ENCODE measurements at places on chromosomes 12 and 14.

DNA sequence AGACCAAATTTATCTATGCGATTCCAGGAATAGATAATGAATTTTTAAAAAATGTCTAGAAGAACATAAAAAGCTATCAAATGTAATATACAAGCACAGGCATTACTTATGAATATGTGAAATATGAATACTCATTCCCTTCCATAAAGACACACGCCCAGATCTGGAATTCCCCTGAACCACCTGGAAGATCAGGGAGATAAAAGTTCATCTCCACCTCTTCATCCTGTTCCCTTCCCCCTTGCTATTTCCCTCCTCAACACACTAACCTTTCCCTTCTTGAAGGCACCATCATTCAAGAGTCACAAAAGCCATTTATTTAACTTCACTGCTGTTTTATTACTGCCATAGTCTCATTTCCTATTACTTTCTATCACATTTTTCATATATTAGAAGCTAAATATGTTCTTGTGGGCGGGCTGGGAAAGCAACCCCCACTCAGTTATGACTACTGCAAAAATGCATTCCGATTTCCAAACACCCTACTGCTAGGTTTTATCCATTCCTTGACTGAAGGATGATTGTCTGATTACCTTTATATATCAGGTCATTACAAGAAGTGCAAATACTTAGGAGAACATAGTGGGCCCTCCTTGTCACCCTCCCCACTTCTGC, 16.1 kb downstream of the FGD6 start:
- DNase-seq = no peak

DNA sequence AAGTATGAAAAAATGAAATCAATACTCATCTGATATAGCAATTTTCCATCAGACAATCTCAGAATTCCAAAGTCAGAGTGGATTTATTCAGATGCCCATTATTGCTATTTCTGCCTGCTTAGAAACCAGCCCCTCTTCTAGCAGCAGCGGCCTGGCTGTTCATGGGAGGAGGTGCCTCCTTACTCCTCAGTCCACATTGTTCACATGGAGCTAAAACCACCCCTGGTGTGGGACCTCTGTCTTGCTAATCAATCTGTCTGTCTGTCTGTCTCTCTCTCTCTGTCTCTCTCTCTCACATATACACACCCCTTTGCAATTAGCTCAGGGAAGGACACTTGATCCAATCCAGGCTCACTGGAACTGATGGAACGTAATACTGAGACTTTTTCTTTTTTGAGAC, 176.1 kb downstream of the APAF1 start:
- no peak for DNase-seq

DNA sequence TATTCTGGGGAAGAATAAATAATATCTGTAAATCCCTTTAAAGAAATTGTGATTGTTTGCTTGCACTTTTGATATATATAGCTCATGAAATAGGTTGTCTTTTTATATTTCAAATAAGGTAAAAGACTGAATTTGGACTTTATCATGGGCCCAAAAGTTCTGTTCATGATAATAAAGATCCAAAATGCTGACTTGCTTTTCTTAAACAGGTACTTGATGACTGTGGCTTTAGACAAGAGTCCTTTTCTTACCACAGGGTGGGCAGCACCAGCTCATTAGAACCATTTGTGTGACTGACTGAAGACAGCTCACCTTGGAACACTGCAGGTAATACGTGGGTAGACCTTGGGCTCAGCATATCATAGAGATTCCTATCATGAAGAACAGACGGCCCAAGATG, 432.6 kb downstream of the ETNK1 start:
- no peak for DNase-seq

DNA sequence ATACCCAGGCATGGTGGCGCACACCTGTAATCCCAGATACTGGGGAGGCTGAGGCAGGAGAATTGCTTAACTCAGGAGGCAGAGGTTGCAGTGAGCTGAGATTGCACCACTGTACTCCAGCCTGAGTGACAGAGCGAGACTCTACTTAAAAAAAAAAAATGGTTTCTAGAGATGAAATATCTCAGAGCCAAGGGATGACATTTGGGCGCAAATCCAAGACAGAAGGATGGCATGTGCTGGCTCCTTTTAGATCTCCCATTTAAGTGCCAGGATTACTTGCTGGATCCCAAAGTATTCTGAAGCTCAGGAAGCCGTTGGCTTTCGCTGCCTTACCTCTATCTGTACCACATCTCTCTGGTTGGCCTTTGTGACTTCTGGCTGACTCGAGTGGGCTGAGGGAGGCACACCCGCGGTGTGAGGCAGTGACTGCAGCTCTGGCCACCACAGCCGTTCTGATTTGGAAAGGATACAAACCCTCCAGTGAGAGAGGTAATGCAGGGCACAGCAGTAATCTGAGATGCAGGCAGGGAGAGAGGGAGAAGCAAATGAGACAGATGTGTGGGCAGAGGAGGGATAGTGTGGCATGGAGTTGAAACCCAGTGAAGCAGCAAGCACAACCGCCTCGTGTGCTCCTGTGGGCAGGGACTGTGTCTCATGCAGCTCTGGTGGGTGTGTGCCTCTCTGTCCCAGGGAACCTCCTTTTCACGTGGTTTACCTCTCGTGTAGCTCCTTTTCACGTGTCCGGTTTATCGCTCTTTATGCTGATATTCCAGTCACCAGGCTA, 4.9 kb downstream of the B4GALNT3 start:
- no peak for DNase-seq

DNA sequence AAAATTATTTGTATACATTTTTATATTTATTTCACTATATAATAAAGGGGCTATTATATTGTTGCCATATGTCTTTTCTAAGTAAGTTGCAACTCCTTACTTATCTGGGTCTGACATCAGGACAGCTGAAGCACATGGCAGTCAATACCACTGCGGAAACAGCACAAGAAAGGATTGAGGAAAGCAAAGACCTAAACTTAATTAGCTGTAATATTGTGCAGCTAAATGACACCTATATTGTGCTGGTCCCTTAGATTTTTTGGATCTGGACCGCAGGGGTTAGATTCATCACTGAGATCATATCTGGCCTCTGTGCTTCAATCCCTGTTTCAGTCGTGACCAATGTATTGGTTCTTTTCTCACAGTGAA, 359.6 kb upstream of the DIO2 start:
- no peak for DNase-seq

DNA sequence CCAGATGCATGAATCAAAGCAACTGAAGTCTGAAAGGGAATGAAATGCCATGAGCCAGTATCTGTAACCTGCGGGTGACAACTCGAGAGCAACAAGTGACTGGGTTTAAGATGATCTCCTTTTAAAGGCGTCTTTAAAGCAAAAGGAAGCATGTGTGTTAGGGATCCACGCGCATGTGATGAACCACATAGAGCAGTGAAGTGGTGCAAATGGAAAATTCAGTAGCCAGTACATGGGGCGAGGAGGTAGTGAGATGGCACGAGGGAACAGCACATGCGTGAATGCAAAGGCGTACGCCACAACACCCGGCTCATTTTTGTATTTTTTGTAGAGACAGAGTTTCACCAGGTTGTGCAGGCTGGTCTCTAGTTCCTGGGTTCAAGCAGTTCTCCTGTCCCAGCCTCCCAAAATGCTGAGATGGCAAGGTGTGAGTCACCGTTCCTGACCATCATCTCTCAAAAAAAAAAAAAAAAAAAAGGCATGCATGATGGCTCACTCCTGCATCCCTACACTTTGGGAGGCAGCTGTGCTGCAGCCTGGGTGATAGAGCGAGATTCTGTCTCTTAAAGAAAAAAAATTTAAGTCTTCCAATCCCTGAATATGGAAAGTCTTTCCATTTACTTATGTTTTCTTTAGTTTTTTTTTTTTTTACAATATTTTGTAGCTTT, 24.6 kb upstream of the BCL7A start:
- DNase-seq = no peak

GRCh38 chr12:6944381-6945186, 762 bp downstream of the C12orf57 start:
- DNase-seq = peak; percentile 96

DNA sequence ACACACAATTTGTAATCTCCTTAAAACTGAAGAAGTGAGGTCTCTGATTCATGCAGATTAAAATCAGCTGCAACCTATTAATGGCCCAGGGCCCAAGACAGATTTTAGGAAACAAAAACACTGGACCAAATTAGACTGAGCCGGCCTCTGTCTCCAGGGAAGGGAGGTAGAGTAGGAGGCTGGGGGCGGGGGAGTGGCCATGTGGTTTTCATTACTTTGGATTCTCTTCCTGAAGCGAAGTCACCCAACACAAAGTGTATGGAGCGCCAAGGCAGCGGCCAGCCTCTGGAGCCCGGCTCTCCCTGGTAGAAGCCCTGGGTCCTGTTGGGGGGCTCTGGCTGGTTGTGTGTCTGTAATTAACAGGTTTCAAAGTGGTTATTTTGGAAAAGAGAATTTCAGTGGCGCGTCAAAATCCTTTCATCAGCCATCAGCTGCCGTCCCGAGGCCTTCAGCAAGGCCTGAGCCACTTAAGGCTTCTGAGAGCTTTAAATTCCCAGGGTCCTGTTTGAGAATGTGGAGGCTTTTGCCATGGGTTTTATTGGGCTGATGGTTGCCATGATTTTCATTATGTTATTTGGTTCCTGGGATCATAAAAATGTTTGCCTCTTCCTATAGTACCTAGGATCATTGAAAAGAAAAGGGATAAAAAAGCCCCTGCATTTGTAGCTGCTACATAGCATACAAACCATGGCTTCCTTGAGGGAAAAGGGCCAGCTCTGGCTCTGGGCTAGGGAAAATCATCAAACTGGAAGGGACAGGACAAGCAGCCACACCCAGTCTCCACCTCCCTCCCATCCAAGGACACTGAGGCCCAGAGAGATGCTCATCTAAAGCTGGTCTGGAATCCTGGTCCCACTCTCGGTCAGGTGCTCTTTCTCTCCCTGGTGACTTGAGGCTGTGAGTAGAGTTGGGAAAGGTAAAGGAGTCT, 282.4 kb downstream of the ZFP36L1 start:
- DNase-seq = no peak

- DNase-seq = no peak
Measured at GRCh38 chr14:32702562-32702961, 236.1 kb upstream of the NPAS3 start.

- DNase-seq = no peak
Measured at GRCh38 chr14:80692903-80693302, 248.6 kb downstream of the CEP128 start.

DNA sequence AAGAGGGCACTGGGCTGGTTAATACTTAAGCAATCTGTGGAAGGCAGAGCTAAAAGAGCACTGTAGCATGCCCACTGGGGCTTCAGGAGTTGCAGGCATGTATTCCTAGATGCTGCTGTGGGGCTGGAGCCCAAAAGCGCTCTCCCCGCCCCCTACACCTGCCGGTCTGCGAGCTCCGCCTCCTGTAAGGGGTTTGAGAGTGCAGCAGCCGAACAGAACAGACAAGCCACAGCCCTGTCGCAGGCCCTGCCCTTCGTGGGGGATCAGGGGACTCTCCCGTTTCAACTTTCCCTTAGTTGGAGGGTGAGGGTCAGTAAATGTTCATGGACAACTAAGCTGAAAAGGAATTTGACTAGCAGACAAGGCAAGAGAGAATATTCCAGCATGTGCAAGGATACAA, 17.6 kb downstream of the SLC38A6 start:
- no peak for DNase-seq
